ENCODE measurements at places on chromosomes 6 and 20. TPM values are rescaled to one million over a fixed set of nuclear protein-coding genes. Genes with fewer than 3 reads are reported as not detected.

DNA sequence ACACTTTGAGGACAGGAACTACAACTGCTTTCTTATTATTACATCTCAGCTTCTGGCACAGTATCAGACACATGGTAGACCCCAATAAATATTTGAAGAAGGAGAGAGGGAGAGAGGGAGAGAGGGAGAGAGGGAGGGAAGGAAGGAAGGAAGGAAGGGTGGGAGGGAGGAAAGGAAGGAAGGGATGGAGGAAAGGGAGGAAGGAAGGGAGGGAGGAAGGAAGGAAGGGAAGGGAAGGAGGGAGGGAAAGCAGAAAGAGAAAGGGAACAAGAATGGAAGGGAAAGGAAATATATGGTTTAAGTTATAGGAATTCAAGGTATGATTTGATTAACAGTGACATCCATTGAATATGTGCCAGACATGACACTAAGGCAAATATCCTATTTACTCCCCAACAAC, 402.1 kb downstream of the KIF16B start:
- no peak for DNase-seq

GRCh38 chr6:72212686-72213085, 326.3 kb downstream of the RIMS1 start:
- no peak for DNase-seq

GRCh38 chr6:134902074-134902861, 47.6 kb downstream of the ALDH8A1 start:
- DNase-seq: no peak

GRCh38 chr20:11807054-11808048, 110.3 kb upstream of the BTBD3 start:
- no peak for DNase-seq

The FYN gene
- 9.5 TPM for total RNA-seq

The SH3BGRL2 gene
- total RNA-seq: 3.5 TPM

Measured in psoas muscle (tissue), 8 donors.